ENCODE measurements at places on chromosomes 5 and 9.

GRCh38 chr5:151086905-151087360, 6.1 kb upstream of the TNIP1 start:
- DNase-seq = peak; percentile 65

- no peak for DNase-seq
These were observed 377.4 kb downstream of the PTPRD start for GRCh38 chr9:10235376-10235775.

DNA sequence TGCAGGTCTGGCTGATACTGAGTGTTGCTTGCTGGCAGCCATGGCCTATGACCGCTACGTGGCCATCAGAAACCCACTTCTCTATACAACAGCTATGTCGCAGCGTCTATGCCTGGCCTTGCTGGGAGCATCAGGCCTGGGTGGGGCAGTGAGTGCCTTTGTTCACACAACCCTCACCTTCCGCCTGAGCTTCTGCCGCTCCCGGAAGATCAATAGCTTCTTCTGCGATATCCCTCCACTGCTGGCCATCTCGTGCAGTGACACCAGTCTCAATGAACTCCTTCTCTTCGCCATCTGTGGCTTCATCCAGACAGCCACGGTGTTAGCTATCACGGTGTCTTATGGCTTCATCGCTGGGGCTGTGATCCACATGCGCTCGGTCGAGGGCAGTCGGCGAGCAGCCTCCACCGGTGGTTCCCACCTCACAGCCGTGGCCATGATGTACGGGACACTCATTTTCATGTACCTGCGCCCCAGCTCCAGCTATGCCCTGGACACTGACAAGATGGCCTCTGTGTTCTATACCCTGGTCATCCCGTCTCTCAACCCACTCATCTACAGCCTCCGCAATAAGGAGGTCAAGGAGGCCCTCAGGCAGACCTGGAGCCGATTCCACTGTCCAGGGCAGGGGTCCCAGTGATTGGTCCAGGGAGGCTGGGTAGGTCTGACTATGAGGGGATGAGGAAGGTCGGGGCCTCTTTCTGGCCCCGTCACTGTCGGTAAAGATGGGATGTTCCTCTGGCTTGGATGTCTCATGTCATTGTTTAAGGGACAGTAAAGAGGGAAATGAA, 718 bp downstream of the OR5C1 start:
- no peak for DNase-seq

DNA sequence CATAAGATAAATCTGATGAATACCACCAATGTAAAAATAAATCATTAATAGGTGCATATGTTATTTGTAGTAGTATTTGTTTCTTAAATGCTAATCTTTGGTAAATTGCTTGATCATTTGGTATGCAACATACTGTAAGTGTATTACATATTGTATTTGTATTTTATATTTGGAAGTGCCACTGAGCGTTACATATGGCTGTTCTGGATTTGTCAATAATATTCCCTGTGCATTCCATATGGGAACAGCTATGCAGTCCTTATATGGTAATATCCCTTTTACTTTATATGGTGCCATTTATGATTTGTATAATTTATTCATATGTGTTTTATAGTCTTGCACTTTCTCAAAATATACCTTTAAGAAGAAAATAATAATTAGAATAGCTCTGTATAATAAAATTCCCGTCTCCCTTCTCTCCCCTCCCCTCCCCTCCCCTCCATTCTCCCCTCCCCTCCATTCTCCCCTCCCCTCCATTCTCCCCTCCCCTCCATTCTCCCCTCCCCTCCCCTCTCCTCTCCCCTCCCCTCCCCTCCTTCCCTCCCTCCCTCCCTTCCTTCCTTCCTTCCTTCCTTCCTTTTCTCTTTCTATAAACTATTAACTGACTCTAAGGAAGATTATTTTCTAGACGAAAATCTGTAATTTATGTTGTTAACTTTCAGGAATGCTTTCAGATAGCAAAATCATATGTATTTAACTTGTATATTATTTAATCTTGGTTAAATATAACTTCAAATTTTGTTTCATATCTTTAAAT, 241.4 kb downstream of the CSNK1G3 start:
- DNase-seq = no peak

DNA sequence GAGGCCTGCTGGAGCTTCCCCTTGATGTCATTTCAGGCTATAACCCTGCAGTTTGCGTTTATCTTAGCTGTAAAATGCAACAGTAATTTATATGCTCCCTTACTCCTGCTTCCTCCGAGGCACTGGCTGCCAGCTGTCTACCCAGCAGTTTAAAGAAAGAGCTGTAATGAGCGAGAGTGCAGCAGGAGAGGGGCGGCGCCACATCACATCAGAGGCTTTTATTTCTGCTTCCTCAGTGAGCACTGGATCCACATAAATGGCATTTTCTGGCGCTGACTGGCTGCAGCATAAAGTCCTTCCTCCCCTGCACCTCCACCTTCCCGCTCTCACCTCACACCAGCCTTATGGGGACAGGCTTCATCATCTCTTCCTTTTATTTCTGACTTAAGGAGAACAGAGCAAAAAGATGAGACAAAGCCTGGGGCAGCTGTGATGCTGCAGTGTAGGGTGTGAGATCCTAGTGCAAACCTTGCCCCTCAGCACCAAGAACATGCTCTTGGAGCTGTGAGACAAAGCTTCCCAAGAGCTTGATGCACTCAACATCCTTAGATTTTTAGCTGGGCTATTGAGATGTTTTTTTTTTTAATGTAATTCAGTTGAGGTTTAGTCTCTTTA, 829.6 kb upstream of the ZNF608 start:
- DNase-seq = no peak

DNA sequence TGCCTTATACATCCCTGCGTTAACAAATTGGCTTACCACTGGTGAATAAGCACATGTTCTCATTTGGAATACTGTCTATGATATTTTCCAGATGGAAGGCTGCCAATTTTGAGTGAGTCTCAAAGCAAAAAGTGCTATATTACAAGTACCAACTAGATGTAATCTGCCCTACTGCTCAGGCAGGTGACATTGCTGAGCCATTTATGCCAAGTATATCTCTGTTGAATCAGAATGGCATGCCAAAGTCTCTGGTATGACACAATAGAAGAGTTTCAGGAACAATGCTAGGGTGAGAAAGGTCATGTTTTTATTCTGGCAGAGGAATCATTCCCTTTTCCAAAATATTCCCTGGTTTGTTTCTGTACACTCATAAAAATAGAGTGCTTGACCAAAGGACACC, 356.5 kb downstream of the CDH9 start:
- DNase-seq = no peak

DNA sequence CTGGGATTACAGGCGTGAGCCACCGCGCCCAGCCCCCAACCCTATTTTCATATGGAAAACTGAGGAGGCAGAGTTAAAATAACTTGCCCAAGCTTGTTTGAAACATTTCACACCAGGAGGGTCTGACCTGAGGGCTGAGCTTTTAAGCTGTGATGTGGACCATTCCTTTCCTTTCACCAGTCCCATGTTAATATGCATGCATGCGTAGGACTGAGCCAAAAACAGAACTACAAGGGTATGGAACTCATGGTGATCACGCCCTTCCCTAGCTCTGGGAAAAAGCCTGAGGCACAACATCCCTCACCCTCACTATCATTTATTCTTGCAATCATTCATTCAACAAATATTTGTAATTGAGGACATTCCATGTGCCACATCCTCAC, 87.4 kb upstream of the FAM169A start:
- DNase-seq = no peak

GRCh38 chr5:88045165-88045564, 223.5 kb downstream of the TMEM161B start:
- DNase-seq = no peak

GRCh38 chr5:1174122-1174936, 27.1 kb upstream of the SLC6A19 start:
- DNase-seq = peak; percentile 41

DNA sequence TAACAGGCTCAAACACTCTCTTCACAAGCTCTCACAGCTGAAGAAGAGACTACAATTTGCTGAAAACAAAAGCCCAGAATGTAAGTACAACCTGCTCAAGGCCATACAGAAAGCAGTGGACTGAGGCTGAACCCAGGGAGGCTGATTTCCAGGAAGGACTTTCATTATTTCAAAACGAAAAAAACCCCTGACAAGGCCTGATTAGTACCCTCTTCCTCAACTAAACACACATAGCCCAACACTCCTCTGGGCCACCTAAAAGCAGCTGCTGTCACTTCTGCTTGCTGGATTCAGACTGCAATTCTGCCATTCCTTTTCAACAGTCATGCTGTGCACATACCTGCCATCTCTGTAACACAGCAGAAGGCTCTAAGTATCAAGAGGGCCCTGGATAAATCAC, 18.2 kb downstream of the NRG2 start:
- DNase-seq = no peak

GRCh38 chr9:136610426-136610825, 52.3 kb upstream of the EGFL7 start:
- no peak for DNase-seq

DNA sequence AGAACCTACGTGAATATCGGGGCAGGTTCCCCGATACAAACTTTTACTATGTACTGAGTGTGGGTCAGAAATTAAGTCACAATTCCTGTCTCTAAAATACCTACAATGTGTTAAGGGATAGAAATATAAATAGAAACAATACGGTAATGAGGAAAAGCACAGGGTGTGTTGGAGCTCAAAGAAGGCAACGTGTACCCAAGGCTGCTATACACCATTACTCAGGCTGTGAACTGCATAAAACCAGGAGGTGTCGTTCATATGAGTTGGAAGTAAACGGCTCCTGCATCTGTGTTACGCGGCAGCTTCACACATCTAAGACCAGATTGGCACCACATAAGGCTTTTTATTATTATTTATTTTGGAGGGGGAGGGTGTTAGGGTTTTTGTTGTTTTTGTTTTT, 50.1 kb upstream of the TRPM3 start:
- no peak for DNase-seq

DNA sequence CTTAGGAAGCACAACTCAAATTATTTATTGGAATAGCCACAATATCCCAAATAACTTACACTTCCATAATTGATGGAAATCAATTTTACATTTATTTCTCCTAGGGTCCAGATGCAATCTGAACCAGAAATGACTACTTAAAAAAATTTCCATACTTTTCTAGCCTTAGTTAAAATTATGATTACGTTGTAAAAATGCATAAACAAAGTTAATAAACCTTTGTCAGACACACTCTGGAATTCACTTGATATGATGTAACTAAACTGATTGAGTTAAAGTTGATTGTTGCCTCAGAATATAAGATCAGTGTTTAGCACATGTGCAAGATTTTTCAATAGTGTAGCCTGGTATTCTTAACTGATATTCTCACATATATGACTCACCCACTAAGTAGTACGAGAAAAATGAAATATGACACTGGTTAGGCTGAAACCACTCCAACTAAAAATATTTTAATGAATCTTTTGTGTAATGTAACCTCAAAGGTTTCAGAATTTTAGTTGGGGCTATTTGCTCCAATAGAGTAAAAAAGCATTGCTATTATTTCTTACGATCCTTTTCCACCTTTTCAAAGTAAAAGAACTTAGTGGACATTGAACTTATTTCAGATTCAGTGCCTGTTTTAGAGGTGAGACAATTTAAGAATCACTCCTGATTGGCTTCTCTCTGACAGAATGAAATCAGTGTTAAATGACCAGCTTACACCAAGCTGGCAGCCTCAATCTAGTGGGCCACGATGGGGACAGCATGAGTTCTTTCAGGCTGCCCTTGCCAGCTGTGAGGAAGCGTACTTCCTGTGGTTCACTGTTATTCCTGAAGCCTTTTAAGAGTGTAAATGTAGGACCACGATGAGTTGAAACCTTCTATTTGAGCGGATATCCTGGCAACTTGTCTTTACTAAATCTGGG, 277.2 kb upstream of the CDH9 start:
- DNase-seq = no peak

GRCh38 chr9:5976674-5977397, 38.6 kb downstream of the RANBP6 start:
- no peak for DNase-seq

DNA sequence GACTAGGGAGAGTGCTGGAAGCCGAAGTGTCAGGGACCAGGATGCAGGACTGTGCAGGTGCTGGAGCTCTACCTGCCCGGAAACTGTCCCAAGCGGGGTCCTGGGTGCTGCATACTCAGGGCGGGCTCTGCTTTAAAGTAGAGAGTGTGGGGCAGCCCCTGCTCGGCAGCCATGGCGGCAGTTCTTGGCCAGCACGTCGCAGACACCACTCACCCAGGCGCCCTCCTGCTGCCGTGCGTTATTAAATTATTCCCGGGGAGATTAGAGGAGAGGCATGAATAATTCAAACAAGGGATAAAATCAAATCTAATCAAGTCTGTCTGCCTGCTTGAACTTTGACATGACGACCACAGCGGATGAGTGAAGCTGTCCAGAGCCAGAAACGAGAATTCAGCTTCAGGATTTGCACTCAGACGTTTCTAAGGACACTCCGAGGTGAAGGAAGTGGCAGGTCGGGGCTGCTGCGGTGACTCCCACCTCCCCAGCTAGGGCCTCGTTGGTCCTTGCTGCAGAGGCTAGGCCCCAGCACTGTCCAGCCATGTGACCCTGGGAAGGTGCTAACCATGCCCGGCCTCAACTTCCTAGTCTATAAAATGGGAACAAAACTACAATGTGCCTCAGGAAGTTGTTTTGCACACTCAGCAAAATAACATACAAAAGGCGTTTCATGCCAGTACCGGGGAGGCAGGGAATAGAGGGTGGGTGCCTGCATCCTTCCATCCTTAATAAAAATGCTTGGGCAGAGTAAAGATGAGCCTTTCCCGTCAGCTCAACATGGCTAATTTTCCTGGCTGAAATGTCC, 91.3 kb upstream of the ADAMTS2 start:
- no peak for DNase-seq

DNA sequence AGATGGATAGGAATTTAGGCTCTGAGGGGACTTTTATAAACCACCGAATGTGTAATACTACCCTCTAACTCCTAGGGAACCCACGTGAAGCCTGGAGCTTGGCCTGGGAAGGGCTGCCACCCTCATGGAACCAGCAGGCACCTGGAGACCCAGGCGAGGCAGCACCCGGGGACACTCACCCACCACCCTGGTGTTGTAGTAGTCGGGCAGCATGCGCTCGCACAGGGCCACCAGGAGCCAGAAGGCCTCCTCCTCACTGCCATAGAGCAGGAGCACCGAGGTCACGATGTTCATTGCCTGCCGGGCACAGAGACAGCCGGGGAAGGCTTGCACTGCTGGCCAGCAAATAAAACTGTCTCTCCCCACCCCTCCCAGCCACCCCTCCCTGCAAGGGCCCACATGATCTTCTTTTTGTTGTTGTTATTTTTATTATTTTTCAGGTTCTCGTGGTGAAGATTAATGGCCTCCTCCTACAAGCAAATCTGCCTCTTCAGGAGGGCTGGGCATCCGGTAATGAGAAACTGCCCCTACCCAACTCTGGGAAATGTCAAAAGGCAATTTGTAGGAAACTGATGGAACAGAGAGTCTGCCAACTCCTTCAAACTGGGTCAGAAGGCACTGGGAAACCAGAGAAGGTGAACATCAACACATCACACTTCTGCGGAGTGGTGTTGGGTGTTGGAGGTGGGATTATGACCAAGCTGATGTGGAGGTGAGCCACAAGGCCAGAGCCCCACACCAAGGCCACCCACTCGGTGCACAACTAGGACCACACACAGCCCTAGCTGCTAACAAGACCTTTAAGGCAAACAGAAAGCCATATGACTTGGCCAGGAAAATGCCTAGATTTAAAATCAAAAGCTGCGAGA, 17.4 kb upstream of the MRNIP start:
- no peak for DNase-seq

Measured in stimulated activated naive CD8-positive, alpha-beta T cell treated with anti-CD3 and anti-CD28 coated beads, Interleukin-15, amount 100 ng/mL, for 72 hours (primary cell).